ENCODE measurements at places on chromosomes 7 and 10. TPM values are rescaled to one million over a fixed set of nuclear protein-coding genes. Genes with fewer than 3 reads are reported as not detected.

GRCh38 chr10:11178606-11179515 is 161.2 kb downstream of the CELF2 start:
- DNase-seq, result peak; percentile 94

DNA sequence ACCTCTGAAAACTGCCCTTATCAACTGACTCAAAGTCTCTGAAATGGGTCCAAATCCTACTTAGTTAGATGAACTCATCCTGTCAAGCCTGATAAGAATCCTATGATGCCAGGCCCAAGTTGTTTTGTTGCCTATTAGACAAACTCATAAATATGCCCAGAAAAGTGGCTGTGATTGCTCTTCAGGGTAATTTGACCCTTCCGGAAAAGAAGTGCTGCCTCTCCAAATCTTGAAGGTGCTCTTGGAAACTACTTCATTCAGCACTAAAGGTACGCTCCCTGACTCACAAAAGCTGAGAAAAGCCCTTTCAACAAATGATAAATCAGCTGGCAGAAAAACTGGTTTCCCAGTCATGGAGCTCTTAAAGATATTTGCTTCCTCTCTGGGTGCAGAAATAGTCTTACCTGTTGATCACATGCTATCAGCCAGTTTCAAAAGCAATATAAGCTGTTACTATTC is 6.7 kb downstream of the IFIT5 start:
- DNase-seq, result no peak

- no peak for DNase-seq
These were observed 51.1 kb downstream of the KMT2E start for GRCh38 chr7:105065104-105065503.

DNA sequence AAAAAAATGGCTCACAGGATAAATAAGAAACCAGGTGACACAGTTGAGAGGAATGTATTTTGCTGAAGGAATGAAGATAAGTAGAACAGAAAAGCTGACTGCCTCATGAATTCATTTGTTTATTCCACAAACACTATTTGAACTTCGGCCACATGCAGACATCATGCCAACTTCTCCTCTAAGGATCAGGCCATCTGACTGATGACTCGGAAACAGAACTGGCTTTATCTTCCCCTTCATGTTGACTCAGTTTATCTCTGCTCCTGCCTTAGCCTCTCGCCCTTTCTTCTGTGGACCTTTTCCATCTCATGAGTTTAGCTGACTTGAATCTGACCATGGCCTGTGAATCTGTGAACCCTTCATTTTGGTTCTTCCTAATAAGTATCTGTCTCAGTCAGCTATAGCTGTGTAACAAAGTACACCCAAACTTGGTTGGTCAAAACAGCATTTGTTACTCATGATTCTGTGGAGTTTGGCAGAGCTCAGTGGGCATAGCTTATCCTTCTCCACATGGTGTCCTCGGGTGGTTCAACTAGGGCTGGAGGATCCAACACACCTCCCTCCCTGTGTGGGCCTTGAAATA is 44.0 kb upstream of the GRID1 start:
- no peak for DNase-seq

DNA sequence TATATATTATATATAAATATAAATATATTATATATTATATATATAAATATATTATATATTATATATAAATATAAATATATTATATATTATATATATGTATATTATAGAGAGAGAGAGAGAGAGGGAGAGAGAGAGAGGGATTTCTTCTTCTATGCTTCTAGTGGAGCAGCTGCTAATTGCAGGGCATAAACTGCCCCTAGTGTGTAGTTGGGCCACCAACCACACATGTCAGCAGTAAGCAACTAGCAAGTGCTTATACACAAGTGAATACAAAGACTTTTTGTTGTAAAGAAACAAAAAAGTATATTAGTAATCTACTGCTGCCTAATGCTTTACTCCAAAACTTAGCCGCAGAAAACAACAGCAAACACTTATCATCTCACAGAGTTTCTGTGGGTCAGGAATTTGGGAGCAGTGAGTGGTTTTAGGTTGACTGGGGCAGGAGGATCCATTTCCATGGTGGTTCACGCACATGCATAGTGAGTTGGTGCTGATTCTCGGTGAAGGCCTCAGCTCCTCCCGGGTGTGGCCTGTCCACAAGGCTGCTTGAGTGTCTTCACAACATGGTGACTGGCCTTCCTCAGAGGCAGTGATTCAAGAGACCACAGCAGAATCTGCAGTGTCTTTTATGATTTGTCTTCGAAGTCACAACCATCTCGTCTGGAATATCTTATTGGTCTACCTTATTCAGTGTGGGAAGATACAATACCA is 25.5 kb upstream of the BAG3 start:
- DNase-seq, result no peak

- no peak for DNase-seq
These were observed 241.4 kb downstream of the LRMDA start for GRCh38 chr10:75672842-75673241.

MMP21 gene
- 0.59 TPM for total RNA-seq

DNA sequence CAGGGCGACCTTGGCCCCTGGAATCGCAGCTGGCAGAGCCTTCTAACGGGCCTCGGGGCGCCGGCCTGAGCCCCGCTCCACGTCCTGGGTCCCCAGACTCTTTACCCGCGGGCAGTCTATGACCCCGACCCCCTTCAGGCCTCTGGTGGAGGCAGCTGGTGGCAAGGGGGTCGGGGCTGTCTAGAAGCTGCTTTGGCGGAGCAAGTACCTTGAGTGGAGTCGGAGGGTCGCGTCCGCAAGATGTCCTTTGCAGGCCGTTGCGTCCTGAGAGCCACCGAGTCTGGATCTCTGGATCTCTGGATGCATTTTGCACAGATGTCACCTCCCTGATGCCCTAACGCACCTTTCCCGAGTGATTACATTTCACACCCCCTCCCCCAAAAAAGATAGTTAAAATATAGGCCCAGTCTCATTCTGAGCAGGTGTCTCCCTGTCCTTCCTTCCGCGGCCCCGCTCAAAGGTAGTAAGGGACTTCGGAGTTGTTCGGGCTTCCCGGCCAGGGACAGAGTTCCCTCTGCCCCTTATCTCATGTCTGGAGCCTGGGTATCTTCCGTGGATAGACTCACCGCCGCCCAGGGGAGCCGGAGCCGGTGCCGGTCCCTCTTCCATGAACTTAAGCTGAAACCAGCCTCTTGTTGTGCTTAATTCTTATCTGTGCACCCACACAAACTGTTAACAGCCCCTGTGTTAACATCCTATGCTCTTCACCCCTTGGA is 457 bp downstream of the ACADSB start:
- peak; percentile 30 for DNase-seq

ZMIZ2 gene
- total RNA-seq, result 110 TPM

Data from CD4-positive, CD25-positive, alpha-beta regulatory T cell (primary cell).